ENCODE measurements at places on chromosomes 7 and 10.

DNA sequence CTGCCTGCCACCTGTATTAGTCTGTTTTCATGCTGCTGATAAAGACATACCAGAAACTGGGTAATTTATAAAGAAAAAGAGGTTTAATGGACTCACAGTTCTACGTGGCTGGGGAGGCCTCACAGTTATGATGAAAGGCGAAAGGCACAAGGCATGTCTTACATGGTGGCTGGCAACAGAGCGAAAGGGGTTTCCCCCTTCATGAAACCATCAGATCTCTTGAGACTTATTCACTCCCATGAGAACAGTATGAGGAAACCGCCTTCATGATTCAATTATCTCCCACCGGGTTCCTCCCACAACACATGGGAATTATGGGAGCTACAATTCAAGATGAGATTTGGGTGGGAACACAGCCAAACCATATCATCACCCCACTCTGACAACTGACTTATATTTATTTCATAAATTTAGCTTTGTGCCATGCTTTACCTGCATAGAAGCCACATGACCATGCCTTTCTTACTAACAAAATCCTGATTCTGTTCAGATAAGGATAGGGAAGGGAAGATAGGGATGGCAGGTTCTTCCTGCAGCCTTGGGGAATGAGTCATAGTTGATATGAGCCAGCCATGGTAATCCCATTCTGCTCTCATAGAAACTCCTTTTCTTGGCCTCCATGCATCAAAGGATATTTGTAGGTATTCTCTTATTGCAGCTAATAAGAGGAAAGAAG, 191.3 kb upstream of the AGK start:
- DNase-seq = no peak

GRCh38 chr7:134694299-134694698, 47.6 kb downstream of the BPGM start:
- no peak for DNase-seq

DNA sequence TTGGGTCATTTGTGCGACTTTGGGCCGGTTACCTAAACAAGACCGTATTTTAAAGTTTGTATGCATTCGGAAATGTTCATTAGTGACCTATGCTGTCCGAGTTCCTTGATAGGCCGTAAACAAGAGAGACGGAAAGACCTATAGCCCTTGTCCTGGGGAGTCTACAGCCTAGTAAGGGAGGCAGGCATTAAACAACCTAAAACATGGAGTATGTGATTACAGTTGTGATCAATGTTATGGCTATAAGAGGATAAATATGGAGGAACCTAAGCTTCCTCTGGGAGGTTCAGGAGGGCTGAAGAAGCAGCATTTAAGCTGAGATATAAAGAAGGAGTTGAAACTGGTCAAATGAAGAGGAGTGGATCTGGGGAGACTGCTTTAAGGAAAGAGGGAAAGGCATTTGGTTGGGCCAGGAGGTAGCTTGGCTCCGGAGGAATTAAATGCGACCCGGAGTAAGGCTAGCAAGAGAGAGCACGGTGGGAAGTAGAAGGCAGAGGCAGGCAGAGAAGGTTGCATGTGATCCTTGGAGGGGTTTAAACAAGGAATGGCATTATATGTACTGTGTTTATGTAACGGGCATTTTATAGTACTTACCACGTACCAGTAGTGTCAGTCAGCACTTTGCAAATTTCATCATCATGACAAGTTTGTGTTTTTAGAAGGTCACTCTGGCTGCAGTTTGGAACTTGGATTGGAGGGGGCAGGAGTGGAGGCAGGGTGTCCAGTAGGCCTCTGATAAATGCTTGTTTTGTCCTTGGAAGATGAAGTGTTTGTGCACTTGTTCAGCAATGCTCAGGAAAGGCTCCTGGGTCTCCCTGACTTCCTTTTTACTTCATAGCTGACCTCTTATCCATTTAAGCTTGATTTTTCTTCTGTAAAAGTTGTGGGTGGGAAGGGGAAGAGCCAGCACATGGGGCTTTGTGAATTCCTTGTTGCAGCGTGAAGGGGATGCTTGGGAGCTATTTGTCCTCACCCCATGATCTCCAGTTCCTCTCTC, 1.0 kb upstream of the AVPI1 start:
- DNase-seq = no peak

DNA sequence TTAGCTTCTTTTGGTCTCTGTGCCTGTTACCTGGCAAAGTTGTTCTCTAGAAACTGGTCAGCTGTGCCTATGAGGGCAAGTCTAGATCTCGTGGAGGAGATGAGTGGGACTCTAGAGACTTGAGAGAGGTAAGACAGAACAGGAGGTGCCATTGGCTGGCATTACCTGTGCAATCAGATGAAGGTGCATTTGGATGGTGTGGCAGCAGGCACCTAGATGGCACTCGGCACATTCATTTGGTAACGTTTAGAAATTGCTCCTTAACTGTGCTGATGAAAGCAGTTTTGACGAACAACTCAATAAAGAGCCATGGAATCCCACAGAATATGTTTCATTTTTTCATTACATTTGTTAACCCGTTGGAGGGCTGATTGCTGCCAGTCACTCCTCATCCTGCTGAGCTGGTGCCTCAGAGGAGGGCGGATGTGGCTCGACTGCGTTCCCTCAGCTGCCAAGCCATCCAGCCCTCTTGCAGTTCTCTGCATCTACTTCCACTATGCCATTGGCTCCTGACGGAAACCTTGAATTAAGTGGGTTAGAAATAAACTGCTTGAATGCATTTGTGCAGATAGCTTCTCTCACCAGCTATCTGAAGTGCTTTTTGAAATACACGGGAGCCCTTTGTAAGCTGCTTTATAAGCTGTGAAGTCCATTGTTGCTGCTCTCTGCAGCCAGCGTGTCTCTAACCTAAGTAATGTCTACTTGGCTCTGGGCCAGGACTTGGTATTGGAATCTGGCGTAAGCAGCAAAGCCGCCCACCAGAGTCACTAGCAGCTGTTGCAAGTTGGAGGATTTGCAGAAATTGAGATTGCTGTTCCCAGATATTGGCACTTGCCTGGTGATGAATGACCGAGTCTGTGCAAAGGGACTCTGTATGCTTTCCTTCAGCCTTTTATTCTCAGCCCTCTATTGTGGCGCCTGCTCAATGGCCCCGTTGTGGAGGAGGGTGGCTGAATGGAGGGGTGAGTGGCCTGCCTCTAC, 87.4 kb downstream of the LRRC4 start:
- no peak for DNase-seq

DNA sequence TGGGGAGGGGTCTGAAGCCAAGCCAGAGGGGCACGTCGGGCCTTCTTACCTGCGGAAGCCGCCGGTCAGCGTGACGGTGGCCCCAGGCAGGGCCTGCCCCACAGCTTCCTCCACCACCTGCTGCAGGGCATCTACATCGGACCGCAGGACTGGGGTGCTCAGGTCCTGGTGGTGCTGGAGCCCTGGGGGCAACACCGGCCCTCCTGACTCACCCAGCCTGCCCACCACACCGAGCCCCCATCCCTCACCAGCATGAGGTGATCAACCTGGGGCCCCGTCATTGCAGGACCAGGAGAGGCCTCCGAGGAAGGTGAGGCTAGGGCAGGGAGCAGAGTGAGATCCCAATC, 8.0 kb downstream of the POLM start:
- DNase-seq = no peak

DNA sequence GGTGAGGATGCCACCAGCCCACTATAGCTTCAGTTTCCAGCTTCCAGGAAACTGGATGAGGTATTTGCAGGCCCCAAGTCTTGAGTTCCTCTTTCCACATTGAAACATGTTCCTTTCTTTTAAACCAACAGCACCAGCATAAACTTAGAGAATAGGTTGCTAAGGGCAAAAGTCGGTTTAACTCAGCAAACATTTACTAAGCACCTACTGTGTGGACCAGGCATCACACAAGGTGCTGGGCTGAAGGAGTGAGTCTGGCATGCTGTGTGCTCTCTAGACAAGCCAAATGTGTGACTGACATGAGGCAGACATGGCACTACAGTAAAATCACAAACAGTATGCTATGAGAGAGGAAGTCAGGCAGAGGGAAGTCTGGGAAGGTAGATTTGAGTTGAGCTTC, 11.0 kb upstream of the RASSF4 start:
- DNase-seq = no peak

DNA sequence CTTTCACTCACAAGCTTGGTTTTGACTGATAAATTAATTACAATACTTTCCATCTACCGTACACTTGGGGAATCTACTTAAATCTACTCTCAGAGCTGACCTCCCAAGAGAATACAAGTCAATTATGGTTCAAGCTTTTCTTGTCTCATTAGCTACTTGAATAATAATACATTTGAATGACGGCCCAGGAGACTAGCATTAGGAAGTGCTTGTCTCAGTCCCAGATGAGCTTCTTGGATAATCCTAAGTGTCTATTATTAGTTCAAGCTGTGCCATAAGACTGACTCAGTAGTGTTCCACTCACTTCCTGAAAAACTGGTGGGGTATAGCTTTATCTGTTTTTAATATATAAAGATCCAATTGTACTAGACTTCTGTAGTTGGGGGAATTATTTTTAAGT, 100.2 kb downstream of the GNAT3 start:
- no peak for DNase-seq
